ENCODE measurements at places on chromosomes 12 and 14.
A peak's percentile ranks its signal among the peaks of the same experiment; 100 is the strongest.

DNA sequence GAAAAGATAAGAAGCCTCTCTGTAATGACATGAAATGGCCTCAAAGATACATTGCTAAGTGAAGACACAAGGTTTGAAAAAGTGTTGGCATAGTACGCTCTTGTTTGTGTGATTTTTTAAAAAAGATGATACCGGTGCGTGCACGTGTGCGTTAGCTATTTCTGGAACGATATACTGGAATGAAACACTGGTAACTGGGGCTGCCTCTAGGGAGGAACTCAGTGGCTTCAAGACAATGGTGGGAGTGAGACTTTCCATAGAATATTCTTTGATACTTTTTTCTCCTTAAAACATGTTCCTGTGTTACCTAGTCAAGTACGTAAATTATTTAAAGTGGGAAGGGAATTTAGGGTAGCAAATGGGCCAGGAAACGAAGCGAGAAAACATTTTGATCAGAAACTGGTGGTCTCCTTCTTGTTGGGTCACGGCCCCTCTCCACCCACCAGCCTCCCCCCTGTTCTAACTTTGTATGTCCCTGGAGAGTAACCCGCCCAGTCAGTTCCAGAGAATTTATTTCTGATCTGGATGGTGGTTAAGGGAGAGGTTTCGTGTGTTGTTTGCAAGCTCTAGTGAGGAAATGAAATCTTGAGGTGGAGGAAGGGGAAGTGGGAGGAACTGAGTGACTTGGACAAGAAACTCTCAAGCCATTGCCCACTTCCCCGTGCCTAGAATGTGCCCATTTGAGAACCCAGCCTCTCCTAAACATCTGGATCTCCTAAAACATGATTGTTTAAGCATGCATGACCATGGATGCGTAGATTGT is 6.6 kb downstream of the FGF6 start:
- DNase-seq: no peak

GRCh38 chr14:21894003-21894897 is 220.6 kb upstream of the OR4E1 start:
- no peak for DNase-seq

GRCh38 chr12:80142640-80143039 is 43.3 kb downstream of the OTOGL start:
- no peak for DNase-seq

DNA sequence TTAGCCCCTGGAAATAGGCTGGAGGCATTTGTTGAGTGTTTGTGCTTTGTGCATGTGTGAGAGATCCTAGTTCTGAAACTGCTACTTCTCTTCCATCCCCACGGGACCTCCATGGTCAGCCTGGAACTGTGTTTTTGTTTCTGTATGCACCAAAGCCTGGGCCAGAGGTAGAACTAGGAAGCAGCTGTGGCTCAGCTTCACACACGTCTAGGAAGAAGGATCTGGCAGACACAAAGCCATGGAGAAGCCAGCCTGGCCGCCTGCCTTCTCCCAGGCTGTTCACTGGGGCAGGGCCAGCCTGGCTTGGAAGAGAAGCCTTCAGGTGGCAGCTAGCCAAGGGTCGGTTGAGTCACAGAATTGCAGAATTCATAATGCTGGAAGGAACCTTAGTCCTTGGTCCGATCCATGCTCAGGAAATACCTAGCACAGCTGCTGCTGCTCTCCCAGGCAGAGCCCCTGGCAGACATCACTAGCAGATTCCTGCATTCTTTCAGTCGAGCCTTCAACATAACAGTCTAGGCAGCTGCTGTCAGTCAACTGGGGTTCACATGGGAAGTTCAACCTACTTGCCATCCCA is 27.0 kb downstream of the RIN3 start:
- peak; percentile 99 for DNase-seq

DNA sequence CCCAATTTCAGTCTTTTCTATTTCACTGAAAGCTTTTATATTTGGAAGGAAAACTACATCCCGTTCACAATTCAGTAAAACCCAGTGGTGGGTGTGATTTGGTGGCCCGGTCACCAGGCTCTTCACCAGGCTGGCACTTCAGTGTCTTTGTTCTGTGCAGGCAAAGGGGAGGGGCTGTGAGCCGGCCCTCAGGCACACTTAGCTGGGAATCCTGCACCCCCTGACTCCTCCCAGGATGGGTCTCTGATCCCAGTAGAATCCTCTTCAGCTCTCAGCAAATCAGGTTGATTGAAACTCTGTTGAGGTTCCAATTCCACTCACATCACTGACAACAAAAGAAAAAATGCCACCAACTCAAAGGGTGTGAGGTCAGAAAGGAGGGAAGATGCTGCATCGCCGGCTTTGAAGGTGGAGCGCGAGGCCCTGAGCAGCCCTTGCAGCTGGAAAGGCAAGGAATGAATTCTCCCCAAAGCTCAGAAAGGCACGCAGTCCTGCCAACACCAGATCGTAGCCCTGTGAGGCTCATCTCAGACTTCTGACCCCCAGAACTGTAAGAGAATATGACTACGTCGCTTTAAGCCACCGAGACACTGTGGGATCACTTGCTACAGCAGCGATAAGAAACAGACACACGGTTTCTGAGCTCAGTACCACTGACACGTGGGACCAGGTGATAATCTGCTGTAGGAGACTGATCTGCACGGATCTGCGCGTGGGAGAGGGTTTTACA is 166.6 kb downstream of the PIWIL1 start:
- no peak for DNase-seq

DNA sequence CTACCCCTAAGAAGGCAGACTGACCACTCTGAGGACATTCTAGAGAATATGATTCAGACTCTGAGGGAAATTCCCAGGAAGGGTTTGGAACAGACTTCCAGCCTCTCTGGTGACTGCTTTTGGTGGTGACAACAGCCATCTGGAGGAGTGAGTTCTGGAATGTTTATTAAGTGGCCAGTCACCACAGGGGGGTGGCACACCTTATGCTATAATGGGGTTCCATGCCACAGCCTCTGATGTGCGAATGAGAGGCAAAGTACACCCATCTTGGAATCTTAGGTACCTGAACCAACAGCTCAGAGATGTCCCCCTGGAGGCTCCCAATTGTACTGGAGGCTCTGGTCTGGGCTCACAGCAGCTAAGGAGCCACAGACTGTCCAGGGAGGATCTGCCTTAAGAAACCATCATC is 9.5 kb upstream of the TINF2 start:
- peak; percentile 31 for DNase-seq

GRCh38 chr12:25854991-25855390 is 103.5 kb upstream of the RASSF8 start:
- no peak for DNase-seq

DNA sequence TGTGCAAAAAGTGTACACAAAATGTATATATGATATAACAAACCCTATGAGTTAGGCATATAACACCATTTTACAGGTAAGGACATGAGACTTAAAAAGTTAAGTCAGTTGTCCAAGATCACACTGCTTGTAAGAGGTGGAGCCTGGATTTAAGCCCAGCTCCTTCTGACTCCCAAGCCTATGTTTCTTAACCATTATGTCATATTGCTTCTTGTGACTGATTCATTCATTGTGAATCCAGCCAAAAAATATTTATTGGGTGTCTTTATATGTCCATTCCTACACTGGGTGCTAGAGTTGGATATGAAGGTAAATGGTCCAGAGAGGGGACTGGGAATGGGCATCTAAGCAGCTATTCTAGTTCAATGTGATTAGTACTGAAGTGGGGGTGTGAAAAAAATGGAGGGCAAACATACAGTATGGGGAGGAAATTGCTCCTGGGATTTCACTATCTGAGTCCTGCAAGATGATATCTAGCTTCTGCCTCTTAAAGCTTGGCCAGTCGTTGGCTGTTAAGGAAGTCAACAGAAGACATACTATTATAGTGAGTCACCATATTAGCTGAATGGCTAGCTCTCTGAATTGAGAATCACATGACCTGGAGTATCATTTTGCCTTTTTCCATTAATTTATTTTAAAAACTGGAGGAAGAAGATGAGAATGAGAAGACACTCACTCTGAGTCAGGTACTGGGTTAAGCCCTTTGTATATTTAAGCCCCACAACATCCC is 28.8 kb downstream of the PAX9 start:
- DNase-seq: no peak

GRCh38 chr14:63428486-63428885 is 109.8 kb upstream of the GPHB5 start:
- no peak for DNase-seq

DNA sequence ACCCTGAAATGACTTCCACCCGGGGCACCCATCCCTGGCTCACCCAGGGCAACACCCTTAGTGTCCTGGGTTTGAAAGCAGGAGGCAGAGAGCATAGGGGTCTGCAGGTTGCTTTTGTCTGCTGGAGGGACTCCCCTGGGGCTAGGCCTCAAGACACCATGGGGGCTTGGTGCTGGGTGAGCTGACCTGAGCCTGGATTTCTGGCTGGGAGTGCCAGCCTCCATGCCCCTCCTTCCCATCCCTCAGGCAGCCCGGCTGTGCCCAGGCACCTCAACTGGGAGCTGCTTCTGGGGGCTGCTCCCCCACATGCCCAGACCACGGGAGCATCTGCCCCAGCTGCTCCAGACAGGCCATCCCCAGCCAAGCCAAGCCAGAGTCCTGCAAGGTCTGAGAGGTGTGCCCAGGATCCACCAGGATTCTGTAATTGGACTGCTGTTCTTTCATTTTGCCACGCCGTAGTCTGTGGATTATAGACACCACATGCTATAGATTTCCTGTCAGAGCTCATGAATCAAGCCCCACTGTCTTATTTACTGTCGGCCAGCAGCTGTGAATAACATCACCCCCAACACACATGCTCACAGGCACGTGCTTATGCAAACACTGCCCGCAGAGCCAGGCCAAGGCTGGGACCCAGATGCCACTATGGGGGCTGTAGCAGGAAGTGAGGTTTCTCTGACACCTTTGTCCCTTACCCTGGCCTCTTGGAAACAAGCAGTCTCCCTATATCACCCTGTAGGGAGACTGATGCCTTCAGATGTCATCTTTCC is 29.4 kb upstream of the ESRRB start:
- no peak for DNase-seq

- no peak for DNase-seq
Observed at GRCh38 chr14:59200195-59200594, 11.7 kb downstream of the DAAM1 start.

DNA sequence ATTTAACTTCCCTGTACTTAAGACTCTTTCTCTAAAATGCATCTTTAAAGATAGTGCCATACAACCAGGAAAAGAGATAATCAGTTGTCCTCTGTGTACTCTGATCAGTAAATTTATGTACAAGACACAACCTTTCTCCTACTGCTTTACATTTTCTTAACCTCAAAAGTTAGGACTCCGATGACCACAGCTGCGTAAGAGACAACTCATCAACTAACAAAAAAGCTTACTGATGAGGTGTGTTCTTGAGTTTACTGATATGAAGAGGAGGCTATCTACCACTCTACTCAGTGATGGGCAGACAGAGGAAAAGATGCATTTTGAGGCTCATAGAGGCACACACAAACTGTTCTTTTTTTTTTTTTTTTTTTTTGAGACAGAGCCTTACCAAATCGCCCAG is 71.4 kb upstream of the HIF1A start:
- no peak for DNase-seq

GRCh38 chr14:48111151-48111550 is 435.7 kb upstream of the MDGA2 start:
- DNase-seq: no peak

DNA sequence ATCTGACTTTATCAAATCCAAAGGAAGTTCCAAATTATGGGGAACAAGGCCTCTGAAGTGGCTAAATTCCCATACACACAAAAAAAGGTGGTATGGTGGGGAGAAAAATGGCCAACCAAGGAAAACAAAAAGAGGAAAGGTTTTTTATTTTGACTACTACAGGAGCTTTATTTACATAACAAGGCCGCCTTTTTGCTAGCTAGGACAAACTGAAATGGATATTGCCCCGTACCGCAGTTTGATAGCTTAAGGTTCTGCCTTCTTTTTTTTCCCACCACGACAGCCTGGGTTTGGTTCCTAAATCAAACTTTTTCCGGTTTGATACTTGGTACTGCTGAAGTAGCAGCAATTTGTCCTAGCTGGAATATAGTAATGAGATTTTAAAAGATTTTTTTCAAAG is 66.8 kb downstream of the COX16 start:
- DNase-seq: no peak

- DNase-seq: no peak
Observed at GRCh38 chr14:94395282-94395887, 7.0 kb upstream of the SERPINA1 start.

- peak; percentile 99 for DNase-seq
Observed at GRCh38 chr14:92511453-92512238, 1.9 kb upstream of the RIN3 start.

DNA sequence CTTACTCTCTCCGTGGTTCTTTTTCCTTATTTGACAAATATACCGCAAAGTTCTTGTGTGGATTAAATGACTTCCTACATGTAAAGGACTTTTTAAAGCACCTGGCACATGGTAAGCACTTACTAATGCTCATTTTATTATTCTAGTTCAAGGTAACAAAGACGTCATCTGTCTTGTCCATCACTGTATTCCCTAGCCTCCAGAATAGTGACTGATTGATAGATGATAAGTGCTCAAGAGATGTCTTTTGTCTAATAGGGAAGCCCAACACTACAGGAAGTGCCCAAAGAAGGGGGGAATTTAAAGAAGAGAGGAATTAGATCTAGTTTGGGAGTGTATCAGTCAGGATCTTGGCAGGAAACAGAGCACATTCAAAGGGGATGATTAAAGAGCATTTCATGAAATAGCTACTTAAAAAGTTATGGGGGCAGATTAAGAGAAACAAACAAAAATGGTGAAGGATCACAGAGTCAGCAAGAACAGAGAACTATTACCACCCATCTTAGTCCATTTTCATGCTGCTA is 151.9 kb downstream of the GXYLT1 start:
- DNase-seq: no peak

GRCh38 chr12:45973526-45973925 is 16.8 kb downstream of the SCAF11 start:
- DNase-seq: peak; percentile 19

DNA sequence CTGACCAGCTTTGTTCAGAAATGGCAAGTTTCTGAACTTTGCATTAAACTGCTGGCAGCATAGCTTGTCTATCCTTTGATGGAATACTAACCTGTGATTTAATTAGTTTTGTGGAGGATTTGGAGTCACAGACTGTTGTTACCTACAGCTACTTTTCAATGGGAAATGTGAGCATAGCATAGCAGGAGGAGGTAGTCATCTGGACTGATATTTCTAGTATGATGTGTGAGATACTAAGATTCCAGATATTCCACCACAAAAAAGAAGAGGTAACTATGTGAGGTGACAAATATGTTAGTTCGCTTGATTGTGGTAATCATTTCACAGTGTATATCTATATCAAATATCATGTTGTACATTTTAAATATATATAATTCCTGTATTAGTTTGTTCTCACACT is 833.0 kb downstream of the SLC6A15 start:
- no peak for DNase-seq

DNA sequence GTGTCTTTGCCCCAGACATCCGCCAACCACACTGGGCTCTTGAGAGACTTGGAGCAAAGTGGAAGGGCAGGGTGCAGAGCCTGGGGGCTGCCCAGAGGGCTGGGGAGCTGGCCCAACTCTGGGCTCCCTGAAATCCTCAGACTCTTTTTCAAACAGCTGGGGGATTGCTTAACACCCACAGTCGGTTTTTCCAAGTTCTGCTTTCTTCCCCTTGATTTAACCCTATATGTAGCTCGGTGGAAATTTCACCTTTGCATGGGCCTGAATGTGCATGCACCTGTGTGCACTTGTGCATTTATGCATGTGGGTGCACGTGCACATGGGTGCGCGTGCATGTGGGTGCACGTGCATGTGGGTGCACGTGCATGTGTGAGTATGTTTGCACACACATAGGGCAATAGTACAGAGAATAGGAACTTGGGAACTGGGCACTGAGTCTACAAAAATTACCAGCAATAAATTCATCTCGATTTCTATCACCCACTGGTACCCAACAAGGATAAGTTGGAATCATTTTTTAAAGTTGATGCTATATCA is 52.3 kb upstream of the RFLNA start:
- no peak for DNase-seq

GRCh38 chr12:131905630-131906091 is 11.2 kb downstream of the ULK1 start:
- DNase-seq: no peak
